Islet precursor cell (in vitro differentiated cells): ENCODE measurements at places on chromosomes 3 and 15.

GRCh38 chr3:101813817-101814440 lies 34.9 kb downstream of the NXPE3 start:
- DNase-seq: no peak

- DNase-seq: no peak
Observed at GRCh38 chr3:99863002-99863401, 45.3 kb downstream of the CMSS1 start.

- peak; percentile 83 for DNase-seq
Observed at GRCh38 chr3:38829404-38829803, 13.4 kb upstream of the SCN10A start.

DNA sequence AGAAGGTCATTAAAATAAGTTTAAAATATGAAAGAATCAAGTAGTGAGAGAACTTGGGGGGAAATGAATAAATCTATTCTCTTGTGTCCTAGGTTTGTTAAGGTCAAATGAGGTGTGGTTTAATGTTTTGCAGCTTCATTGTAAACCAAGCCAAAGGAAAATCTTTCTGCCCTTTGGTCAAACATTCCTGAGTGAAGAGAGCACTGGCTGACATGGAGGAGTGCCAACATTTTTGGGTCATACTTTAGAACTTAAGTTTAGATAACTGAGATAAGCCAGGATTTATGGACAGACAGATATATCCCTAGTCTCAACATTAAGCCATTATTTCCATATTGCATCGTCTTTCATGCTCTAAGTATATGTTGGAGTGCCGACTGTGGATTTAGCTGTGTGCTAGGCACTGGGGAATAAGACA lies 66.4 kb downstream of the PTPRG start:
- no peak for DNase-seq

DNA sequence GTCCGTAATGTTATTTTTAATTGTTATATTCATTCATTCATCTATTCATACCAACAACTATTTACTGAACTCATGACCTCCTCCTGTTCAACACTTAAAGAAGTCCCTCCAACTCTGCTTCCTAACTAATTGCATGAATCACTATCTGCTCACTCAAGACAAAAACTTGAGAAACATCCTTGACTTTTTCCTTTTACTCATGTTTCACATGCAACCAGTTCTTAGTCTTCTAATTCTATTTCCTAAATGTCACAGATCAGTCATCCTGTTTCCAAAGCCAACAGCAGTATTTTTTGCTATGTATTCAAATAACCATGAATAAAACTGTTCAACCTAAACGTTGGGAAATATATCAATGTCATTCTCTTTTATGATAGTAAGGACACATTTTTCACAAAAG lies 124.6 kb upstream of the GBE1 start:
- DNase-seq: no peak

DNA sequence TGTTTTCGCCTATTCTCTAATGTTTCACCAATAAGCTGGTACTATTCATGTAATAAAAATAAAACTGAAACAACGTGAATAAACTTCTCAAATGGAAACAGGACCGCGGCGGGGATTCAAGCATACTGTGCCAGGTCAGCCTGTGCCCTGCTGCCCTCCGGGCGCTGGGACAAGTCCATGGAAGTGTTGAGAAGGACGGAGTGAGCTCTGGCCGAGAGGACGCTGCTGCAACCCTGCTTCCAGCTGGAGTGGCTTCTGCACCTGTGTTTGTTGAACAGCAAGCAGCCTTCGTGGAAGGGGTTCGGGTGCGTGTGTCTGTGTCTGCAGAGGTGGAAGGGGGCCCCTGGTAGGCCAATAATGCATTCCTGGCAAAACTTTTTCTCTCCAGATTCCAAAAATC lies 50.0 kb upstream of the PCSK6 start:
- peak; percentile 34 for DNase-seq

DNA sequence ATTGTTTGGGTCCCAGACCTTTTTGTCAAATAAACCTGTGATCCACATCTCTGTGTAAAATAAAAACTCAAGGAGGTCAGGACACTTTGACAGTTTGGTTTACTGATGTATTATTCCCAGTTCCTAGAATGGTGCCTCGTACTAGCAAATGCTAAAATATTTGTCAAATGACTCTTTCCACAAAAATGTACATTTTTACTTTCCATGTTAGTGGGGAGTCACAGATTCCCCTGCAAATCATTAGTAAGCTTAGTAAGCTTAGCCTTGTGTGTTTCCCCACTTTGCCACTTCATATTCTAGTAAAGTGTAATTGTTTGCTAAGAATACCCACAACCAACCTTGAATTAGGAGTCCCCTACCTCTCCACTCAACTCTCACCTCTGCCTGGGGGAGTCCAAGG lies 2.4 kb upstream of the MAGI1 start:
- no peak for DNase-seq

DNA sequence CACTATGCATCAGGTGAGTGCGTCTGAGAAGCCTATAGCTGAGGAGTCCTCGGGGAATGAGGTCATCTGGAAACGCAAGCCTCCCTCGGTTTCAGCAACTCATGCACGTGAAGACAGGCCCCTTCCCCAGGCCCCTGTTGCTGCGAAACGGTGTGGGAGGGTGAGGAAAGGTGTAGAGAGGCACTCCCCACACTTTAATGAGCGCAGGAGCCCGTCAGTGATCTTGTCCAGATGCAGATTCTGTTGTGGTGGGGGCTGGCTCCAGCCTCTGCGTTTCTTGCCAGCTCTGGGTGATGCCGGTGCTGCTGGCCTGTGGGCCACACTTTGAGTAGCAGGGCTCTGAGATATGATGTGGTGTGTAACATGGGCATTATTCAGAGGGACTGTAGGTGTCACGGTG lies 38.6 kb upstream of the LACTB start:
- DNase-seq: peak; percentile 96

GRCh38 chr3:45701172-45701867 lies 12.1 kb downstream of the SACM1L start:
- peak; percentile 75 for DNase-seq

DNA sequence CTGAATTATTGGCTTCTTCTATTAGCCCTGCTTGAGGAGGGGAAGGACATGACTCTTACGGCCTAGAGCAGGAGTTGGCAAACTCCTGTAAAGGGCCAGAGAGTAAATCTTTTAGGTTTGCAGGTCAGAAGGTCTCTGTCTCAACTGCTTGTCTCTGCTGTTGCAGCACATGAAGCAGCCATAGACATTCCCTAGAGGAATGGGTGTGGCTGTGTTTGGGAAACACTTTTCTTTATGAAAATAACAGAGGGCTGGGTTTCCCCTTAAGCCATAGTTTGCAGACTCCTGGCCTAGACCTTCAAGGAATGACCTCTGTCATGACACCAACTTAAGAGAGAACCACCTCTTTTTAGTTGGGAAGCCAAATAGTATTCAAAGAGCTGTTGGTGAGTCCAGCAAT lies 10.3 kb downstream of the TRAK1 start:
- no peak for DNase-seq

GRCh38 chr15:38068626-38069391 lies 134.4 kb downstream of the TMCO5A start:
- DNase-seq: peak; percentile 67

- no peak for DNase-seq
Observed at GRCh38 chr3:9864200-9864927, 15.7 kb downstream of the CIDEC start.

GRCh38 chr3:46898321-46899150 lies 21.0 kb downstream of the PTH1R start:
- no peak for DNase-seq

- DNase-seq: no peak
Observed at GRCh38 chr3:81214631-81215030, 546.8 kb downstream of the GBE1 start.

GRCh38 chr3:183252973-183253527 lies at the start of gene B3GNT5:
TSS of gene B3GNT5 (plus strand) at chr3:183253253. CDS start at chr3:183269799, 16,546 bp downstream.
- peak; percentile 84 for DNase-seq

DNA sequence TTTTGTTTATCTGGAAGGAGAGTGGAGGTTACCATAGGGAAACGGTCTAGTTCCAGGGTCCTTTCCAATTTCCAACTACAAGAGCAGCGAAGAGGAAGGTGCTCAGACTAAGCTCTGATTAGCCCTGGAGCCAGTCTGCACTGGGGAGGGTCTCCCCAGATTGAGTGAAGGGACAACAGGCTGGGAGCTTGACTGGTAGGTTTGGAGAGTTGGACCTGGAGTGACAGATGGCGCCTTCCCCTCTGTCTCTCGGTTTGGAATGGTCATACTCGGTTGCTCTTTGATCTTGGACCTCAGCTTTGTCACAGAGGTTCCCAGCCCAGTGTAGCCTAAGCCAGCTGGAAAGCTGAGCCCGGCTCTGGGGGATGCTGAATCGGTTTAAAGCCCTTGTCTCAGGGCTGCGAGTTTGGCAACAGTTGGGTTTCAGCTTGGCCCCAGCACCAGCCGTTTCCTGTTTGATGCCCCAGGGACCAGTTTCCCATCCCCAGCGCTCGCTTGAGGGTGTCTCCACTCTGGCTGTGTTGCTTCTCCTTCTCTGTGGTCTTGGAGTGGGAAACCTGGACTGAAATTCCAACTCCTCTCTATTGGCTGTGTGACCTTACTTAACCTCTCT lies 53.1 kb upstream of the ULK4 start:
- no peak for DNase-seq

- no peak for DNase-seq
Observed at GRCh38 chr3:62636235-62636826, 238.9 kb downstream of the CADPS start.

GRCh38 chr3:55988905-55989304 lies 479.4 kb downstream of the ERC2 start:
- DNase-seq: peak; percentile 82

- no peak for DNase-seq
Observed at GRCh38 chr3:33044676-33045075, 52.3 kb downstream of the GLB1 start.

DNA sequence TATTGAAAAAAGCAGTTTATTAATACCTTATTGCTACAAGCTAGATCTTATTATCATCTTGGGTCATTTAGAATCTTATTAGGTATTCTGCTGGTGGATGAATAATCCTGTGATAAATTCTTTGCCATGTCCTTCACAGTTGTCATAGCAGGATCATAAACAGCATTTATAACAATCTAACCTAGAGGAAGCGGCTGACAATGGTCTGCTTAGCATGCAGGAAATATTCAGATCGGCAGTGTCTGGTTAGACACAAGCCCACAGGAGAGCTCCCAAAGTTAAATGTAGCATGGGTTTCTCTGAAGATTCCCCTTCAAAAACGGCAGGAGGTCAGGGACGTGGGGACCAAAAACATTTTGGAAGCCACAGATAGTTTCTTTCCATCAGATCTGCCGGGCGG lies 179.3 kb downstream of the FOXB1 start:
- no peak for DNase-seq

DNA sequence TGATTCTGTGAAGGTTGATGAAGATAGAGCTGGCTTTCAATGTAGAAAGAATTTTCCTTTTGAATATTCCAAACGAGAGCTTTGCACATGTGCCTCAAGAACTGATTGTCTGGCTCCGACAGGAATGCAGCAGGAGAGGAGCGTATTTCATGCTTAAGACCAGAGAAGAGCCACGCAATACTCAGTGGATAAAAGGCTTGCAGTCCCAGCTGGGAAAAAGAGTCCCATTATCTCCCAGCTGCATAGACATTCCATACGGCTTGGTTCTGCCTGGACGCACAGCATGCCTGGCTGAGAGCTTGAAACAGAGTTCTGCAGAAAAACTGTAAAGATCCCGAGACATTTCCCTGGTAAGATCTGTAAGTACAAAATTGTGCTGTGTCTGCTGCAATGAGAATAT lies at the start of gene CNTN6:
CNTN6 (plus strand) TSS at position 254 of the 400 bp plus-strand sequence. CDS start 54,985 bp downstream, outside the sequence.
- DNase-seq: peak; percentile 88

DNA sequence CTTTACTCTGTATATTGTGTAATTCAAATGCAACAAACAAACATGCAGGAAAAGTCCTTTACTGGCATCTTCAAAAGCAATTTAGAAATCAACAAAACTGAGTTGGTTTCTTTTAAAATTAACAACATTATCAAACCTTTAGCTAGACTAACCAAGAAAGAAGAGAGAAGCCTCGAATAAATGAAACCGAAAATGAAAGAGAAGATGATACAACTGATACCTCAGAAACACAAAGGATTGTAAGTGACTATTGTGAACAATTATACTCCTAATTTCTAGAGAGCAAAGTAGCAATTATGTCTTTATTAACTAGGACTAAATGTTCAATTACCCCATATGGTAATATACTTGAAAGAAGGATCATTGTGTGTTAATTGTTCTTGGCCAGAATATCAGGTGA lies 49.2 kb upstream of the P3H2 start:
- DNase-seq: no peak

DNA sequence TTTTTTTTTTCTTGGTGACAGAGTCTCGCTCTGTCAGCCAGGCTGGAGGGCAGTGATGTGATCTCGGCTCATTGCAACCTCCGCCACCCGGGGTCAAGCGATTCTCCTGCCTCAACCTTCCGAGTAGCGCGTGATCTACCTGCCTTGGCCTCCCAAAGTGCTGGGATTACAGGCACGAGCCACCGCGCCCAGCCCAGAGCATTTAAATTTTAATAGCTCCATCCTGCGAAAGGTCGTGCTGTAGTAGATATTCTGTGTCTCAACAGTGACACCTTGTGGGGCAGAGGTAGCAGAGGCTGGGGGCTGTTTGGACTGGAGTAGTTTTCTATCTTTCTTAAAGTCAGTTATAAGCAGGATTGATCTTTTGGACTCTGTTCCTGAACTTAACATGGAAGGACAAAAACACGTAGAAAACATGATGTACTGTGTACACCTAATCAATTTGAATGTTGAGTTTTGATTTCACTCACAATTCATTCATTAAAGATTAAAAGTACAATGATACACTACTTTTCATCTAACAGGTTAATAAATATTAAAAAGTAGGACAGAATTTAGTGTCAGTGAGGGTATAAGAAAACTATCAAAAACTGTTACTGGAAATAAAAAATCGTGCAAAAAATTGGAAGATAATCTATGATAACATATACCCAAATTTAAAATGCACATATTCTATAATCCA lies 11.0 kb upstream of the PDCD6IP start:
- DNase-seq: peak; percentile 87

DNA sequence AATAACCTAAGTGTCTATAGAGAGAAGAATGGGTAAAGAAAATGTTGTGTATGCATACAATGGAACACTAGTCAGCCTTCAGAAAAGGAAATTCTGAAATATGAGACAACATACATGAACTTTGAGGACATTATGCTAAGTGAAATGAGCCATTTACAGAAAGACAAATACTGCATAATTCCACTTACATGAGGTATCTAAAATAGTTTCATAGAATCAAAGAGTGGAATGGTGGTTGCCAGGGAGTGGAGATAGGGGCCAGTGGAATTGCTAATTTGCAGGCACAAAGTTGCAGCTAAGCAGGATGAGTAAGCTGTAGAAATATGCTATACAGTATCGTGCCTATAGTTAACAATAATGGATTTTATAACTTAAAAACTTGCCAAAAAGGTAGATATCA lies 779.6 kb upstream of the ARPP21 start:
- no peak for DNase-seq
